Uterus (tissue), 4 donors: ENCODE measurements at places on chromosomes 2 and 18.

DNA sequence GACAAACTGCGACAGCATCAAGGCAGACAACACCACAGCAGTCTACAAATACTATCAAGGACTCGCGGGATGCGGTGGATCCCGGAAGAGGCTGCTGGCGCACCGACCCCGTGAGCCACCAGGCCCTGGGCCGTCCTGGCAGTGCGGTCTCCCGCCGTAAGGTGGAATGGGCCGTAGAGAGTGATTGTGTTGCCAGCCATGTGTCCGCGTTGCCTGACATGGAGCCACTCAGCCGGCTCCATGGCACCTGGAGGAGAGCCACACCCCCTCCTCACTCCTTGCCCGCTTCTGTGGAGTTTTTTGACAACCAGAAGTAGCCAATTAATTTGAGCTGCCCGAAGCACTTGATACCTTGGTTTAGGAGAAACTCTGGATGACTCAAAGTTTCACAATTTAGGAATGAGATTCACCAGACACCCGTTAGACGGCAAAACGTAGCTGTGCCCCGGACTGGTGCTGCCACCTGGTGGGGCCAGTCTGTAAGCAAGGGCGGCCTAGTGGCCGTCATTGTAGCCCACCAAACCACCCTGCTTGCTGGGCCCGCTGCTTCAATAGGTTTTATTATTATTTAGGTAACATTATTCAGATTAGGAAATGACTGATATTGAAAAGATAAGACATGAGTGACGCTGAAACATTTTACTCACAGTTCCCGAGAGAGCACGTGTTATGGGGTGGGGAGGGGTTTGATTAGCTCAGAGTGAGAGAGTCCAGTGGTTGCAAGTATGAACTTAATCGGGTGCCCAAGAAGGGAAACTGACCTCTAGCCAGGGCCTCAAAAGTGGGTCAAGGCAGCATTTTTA lies 10.2 kb upstream of the IMP4 start:
- no peak overlapping the region for H3K27ac ChIP-seq
- H3K27me3 ChIP-seq, result no peaks in the 10 kb centered on the region
- DNase-seq, result peak; percentile 82
- no peaks in the 10 kb centered on the region for H3K4me1 ChIP-seq

GRCh38 chr2:195044801-195045200 lies 612.2 kb upstream of the SLC39A10 start:
- H3K4me1 ChIP-seq, result no peaks in the 10 kb centered on the region
- H3K27me3 ChIP-seq, result no peaks in the 10 kb centered on the region
- H3K36me3 ChIP-seq, result no peaks in the 10 kb centered on the region
- H3K4me3 ChIP-seq, result no peak overlapping the region
- DNase-seq, result no peak
- H3K27ac ChIP-seq, result no peak overlapping the region

DNA sequence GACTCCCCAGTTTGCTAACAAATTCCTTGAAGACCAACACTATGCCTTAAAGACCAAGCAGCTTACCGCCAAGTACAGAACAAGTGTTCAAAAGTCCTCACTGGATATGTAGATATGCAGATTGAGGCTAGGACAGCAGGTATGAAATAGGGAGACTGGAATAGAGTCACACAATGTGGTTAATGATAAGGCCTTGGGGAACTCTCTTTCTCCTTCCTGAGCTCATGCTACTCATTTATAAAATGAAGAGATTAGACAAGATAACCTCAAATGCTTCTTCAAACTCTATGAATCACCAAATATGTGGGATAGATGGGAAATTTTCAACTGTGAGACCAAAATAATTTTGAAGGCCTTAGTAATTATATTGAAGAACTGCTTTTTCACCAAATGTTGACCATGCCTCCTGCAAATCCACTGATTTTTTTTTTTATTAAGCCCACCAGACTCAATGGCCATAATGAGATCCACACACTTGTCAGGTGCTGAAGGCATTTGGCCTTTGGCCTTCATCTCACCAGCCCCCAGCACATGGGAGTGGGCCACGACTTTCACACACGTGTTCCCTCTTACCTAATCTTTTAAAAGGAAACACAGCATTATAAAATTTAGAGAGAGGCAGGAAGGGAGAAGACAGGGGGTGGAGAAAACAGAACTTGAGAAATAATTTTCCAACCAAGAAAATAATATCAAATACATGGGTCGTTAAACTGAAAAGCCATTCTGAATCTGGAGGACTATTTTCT lies 181.5 kb downstream of the EN1 start:
- no peak overlapping the region for H3K4me3 ChIP-seq
- H3K4me1 ChIP-seq, result no peaks in the 10 kb centered on the region
- no peak for DNase-seq
- no peak overlapping the region for H3K27ac ChIP-seq
- H3K27me3 ChIP-seq, result no peaks in the 10 kb centered on the region
- H3K36me3 ChIP-seq, result no peaks in the 10 kb centered on the region

DNA sequence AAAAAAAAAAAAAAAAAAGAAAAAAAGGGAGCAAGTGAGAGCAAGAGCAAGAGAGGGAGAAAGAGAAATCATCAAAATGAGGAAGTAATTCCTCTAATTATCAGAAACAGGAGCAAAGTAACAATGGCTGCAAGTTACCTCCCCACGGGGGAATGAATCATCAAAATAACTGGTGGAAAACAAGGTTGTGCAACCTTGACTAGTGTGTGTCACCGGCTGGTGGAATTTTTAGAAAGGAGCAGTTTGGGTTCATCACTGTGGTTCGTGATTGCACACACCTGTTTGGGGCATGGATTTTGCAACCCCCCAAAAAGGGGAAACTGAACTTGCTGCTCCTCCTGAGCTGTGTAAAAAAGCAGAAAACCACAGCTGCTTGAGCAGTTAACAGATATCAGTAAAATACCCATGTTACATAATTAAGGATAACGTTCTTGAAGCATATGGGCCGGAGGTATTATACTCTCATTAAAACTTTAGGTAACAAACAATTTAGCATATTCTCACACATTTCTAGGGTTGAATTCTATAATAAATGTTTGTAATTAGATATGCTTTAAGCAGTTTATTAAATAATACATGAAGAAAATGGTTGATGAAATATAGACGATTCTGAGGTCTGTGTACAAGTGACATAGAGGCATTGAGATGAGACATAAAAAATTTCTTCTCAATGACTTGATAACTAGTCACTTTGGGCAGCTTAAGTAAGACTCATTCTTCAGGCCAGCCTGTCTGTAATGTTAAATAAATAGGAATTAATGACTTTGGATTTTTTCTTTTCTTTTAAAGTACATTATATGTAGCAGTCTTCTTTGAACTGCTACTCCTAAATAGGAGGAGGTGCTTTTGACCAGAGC lies 184.2 kb upstream of the ZEB2 start:
- no peaks in the 10 kb centered on the region for H3K4me1 ChIP-seq
- no peaks in the 10 kb centered on the region for H3K36me3 ChIP-seq
- H3K4me3 ChIP-seq, result no peak overlapping the region
- no peaks in the 10 kb centered on the region for H3K27me3 ChIP-seq

- no peaks in the 10 kb centered on the region for H3K4me1 ChIP-seq
- H3K4me3 ChIP-seq, result no peak overlapping the region
- H3K27ac ChIP-seq, result no peak overlapping the region
- DNase-seq, result no peak
- no peaks in the 10 kb centered on the region for H3K36me3 ChIP-seq
Observed at GRCh38 chr2:65456886-65457285, 24.5 kb upstream of the SPRED2 start.

GRCh38 chr18:27546991-27547390 lies 361.9 kb upstream of the CHST9 start:
- H3K27ac ChIP-seq, result no peak overlapping the region
- no peaks in the 10 kb centered on the region for H3K27me3 ChIP-seq
- no peaks in the 10 kb centered on the region for H3K36me3 ChIP-seq
- H3K4me3 ChIP-seq, result no peak overlapping the region
